ENCODE measurements at places on chromosomes 4 and X.

- no peak for DNase-seq
Observed at GRCh38 chrX:107507744-107508117, 58.3 kb downstream of the FRMPD3 start.

DNA sequence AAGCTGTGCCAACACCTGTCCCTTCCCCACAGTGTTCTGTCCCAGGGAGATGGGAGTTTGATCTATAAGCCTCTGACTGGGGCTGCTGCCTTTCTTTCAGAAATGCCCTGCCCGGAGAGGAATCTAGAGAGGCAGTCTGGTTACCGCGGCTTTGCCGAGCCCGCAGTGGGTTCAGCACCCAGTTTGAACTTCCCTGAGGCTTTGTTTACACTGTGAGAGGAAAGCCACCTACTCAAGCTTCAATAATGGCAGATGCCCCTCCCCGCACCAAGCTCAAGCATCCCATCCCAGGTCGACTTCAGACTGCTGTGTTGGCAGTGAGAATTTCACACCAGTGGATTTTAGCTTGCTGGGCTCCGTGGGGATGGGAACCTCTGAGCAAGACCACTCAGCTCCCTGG, 33.3 kb upstream of the ARSJ start:
- no peak for DNase-seq

GRCh38 chr4:186946682-186947294, 223.1 kb upstream of the FAT1 start:
- no peak for DNase-seq

- no peak for DNase-seq
Observed at GRCh38 chr4:147580396-147580795, 36.8 kb upstream of the TMEM184C start.

- DNase-seq: no peak
Observed at GRCh38 chr4:158809611-158810486, 41.0 kb downstream of the FNIP2 start.

DNA sequence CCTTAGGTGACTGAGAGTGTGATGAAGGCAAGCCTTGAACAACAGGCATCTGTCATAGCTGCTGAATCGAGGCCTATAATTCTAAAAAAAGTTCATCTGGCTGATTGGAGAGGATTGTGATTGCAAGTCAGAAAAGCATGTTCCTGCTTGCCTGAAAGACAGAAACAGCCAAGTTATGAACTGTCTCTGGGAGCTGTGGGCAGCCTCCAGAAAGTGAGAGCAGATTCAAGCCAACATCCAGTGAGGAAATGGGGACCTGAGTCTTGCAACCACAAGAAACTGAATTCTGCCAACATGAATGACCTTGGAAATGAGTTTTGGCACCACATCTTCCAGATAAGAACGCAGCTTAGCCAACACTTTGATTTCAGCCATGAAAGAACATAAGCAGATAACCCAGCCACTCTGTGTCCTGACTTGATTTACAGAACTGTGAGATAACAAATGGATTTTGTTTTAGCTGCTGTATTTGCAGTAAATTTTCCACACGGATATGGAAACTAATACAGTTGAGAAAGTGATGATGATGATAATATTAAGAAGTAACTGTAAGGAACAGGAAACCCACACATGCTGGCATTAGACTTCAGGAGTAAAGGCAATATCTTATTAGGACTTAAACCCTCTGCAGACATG, 240.3 kb upstream of the NDST3 start:
- no peak for DNase-seq

DNA sequence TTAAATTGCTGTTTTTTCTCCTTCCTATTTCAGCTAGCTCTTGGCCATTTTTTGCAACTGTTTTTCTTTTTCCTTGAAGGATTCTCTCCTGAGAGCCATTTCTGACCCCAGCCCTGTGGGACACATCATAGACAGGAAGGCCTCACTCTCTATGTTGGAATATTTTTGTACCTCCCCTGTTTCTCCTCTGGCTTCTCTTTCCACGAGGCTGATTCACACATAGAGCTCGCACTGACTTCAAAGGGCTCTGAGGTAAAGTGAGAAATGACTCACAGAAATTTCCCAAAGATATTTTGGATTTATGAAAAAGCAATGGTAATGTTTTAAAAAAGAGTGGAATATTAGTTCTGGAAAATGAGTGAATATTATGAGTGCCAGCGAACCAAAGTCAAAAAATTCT, 181.7 kb upstream of the IGFBP7 start:
- no peak for DNase-seq

DNA sequence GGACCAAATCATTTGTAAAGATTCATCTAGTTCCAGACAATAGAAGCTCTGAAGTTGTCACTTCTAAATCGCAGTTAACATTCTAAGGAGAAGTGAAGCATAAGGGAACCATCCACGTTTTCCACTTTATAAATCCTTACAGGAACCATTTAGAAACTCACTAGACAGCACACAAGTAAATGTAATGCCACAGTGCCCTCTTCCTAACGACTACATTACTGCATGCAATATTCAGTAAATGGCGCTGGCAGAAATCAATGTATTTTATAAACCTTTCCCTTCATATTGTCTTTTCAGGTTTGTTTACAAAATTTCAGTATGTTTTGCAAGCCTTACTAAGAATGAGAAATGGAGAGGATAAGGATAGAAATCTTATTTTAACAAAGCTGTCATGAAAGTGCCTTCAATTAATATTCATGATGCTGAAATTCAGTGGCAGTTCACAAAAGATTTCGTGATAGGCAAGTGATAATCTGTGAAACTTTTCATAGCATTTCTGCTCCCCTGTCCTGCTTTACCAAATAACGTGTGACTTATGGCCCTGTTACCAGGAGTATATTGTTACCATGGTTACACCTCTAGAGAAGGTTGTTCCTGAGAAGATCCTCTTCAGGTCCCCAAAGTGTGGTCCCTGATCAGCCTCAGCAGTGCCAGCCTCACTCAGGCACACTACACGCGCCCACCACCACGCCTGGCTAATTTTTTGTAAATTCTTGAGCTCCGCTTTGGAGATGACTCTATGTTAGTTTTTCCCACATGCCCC, 54.2 kb downstream of the TMA16 start:
- no peak for DNase-seq

GRCh38 chr4:37445023-37445422, 200.5 kb downstream of the NWD2 start:
- DNase-seq: no peak

- no peak for DNase-seq
Observed at GRCh38 chr4:68342134-68342533, 7.8 kb downstream of the YTHDC1 start.

GRCh38 chr4:6386091-6386490, 86.3 kb downstream of the PPP2R2C start:
- DNase-seq: no peak

GRCh38 chr4:153265306-153266047, 61.2 kb downstream of the TRIM2 start:
- DNase-seq: no peak

DNA sequence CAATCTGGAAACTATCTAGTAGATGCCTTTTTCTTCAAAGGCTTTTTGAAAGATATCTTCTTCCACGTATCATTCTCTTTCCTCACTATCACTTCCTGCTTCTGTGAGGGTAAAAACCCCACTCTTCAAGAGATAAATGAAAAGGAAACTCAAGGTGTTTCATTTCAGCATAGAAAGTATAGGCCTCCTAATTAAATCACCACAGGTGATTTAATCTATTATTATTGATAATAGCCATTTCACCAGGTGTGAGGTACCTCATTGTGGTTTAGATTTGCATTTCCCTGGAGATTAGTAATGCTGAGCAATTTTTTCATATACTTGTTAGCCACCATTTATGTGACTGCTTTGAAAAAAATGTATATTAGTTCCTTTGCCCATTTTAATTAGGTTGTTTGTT, 92.0 kb upstream of the EMCN start:
- DNase-seq: no peak

GRCh38 chrX:24646006-24646405, 1.1 kb downstream of the PCYT1B start:
- DNase-seq: no peak

- no peak for DNase-seq
Observed at GRCh38 chr4:114184901-114185300, 205.5 kb upstream of the ARSJ start.

DNA sequence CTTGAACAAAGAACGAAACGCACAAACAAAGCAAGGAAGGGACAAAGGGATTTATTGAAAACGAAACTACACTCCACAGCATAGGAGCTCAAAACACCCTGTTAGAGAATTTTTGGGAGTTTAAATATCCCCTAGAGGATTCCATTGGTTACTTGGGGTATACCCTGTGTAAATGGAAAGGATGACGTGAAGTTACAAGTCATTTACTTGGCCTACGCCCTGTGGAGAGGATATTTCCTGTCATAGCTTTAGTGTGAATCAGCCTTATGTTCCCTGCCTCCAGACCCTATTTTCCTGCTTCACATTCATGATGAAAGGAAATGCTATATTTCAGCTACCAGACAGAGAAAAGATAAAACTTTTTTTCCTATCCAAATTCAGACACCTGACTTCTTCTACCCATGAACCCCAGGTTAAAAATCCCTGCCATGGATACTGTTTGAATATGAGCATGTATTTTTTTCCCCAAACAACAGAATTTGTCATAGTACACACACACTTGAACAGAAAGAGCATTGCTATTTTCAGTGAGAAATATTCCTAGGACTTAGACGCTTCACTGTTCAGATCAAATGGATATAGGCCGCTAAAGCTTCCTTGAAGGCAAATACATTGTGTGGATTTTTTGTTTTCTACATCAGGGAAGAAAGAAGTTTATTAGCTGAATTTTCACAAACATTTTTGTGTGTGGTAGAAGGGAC, 20.4 kb downstream of the PIN4 start:
- DNase-seq: no peak

DNA sequence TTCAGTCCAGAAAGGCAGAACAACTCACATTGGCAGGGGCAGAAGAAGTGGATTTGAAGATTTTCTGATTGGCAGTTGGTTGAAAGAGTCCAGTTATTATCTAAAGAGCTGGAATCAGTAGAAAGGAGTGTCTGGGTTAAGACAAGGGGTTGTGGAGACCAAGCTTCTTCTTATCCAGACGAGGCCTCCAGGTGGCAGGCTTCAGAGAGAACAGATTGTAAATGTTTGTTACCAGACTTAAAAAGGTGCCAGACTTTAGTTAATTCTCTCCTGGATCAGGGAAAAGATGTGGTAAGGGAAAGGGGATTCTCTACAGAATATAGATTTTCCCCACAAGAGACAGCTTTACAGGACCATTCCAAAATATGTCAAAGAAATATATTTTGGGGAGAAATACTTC, 36.7 kb upstream of the TLR3 start:
- DNase-seq: no peak

Data from activated CD8-positive, alpha-beta memory T cell treated with anti-CD3 and anti-CD28 coated beads for 24 hours (primary cell).